Vagina (tissue), 2 donors: ENCODE measurements at places on chromosomes 2 and 18. TPM values are rescaled to one million over a fixed set of nuclear protein-coding genes. Genes with fewer than 3 reads are reported as not detected.

- H3K4me1 ChIP-seq = peaks cover 34% of the 10 kb centered on the region
- H3K27me3 ChIP-seq = no peaks in the 10 kb centered on the region
- peak overlapping the region; percentile 76 for H3K27ac ChIP-seq
- H3K36me3 ChIP-seq = peaks cover 21% of the 10 kb centered on the region
Measured at GRCh38 chr2:101832114-101832513, 134.6 kb downstream of the MAP4K4 start.

Gene ABCA12
- 17.2 TPM for total RNA-seq

GRCh38 chr2:15867194-15868171, 72.9 kb upstream of the MYCN start:
- H3K27me3 ChIP-seq = no peaks in the 10 kb centered on the region
- no peaks in the 10 kb centered on the region for H3K36me3 ChIP-seq
- no peaks in the 10 kb centered on the region for H3K4me1 ChIP-seq

DNA sequence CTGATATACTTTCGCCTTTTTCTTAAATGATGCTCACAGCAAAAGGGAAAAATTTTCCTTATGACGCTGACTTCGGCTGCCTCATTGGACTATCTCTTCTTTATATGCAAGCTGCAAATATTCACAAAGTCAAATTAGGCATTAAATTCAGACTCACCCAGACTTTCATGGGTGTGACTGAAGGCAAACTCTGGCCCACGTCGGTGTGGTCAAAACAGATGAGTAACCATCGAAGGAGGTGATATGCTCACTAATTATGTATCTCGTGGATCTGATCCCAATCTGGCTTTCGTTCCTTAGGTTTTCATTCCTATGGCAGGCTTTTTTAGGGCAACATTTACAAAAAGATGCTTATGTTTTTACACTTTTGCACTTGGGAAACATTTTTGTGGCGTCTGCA, 36.6 kb downstream of the FAM124B start:
- H3K4me1 ChIP-seq = no peaks in the 10 kb centered on the region
- H3K36me3 ChIP-seq = no peaks in the 10 kb centered on the region
- DNase-seq = no peak
- no peak overlapping the region for H3K27ac ChIP-seq

GRCh38 chr2:69594341-69594740, 49.2 kb downstream of the AAK1 start:
- no peak overlapping the region for H3K4me3 ChIP-seq
- no peaks in the 10 kb centered on the region for H3K27me3 ChIP-seq
- H3K4me1 ChIP-seq = peaks cover 11% of the 10 kb centered on the region
- no peak overlapping the region for H3K27ac ChIP-seq
- no peaks in the 10 kb centered on the region for H3K36me3 ChIP-seq

DNA sequence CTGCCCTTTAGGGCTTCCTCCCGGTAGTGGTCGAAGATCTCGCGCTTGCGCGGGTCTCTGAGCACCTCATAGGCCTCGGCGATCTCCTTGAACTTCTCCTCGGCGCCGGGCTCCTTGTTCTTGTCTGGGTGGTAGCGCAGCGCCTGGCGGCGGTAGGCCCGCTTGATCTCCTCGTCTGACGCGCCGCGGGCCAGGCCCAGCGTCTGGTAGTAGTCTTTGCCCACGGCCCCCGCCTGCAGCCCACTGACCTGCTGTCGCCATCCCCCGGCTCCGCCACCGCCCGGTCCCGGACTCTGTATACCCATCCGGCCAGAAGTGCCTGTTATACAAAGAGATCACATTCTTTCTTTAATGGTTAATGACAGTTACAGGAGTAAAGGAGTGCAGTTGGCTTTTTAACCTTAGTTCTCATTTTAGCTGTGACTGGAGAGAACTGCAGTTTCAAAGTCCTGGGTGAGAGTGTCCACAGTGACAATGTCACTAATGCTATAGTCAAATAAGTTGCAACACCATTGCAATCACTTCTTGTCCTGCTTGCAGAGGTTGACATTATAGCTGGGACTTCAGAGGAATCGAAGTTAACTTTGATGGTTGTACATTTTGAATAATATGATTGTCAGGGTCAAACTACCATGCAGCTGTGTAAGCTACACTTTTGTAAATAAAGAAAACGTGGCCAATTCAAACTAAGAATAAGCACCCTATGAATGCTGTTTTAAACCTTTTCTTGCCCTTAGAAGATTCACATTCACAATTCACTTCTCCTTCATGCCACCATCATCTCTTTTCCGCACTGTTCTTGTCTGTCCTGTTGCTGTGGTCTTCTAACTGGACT, 35.3 kb upstream of the CAVIN2 start:
- H3K36me3 ChIP-seq = no peaks in the 10 kb centered on the region
- no peaks in the 10 kb centered on the region for H3K27me3 ChIP-seq

Gene DARS1
- 63.1 TPM for total RNA-seq

Gene CHRND
- not detected for total RNA-seq

DNA sequence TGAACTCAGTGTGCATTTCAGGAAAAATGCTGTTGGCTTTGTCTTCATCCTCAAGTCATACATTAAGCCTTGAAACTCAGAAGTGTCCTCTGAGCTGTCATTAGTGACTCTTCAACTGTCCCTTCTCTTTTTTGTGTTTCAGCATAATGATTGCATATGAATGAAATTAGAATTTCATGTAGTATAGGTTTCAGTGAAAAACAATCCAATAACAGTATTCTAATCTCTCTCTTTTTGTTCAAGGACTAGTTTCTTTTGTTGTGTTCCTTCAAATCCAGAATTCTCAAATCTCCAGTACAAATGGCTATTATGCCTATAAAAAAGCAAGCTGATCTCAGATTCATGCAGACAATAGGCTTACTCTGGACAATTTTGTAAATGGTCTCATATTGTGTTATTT, 133.5 kb downstream of the QPCT start:
- H3K4me1 ChIP-seq = peaks cover 9% of the 10 kb centered on the region
- H3K36me3 ChIP-seq = no peaks in the 10 kb centered on the region
- H3K27ac ChIP-seq = no peak overlapping the region
- H3K27me3 ChIP-seq = no peaks in the 10 kb centered on the region

Gene SULT6B1
- total RNA-seq = not detected

GRCh38 chr2:79585701-79586433, 73.0 kb downstream of the CTNNA2 start:
- H3K36me3 ChIP-seq = no peaks in the 10 kb centered on the region
- H3K4me1 ChIP-seq = no peaks in the 10 kb centered on the region
- DNase-seq = no peak
- no peaks in the 10 kb centered on the region for H3K27me3 ChIP-seq
- H3K4me3 ChIP-seq = no peak overlapping the region

Gene EHD3
- total RNA-seq = 10.3 TPM

DNA sequence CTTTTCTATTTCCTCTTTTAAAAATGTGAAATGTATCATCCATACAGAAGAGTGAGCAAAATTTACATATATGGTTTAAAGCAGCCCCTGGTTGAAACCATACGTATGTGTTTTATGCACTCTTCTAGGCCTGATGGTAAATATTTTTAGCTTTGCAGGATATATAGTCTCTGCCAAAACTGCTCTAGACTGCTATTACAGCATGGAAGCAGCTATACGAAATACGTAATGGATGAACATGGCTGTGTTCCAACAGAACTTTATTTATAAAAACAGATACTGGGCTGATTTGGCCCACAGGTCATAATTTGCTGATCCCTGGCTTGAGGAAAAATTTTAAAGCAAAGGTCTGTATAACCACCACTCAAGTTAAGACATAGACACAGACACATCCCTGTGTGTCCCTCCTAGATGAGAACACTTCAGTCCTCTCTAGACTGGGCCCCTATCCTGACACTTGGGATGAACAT, 42.5 kb upstream of the ATP8B1 start:
- H3K4me3 ChIP-seq = no peak overlapping the region
- no peak overlapping the region for H3K27ac ChIP-seq
- H3K27me3 ChIP-seq = no peaks in the 10 kb centered on the region
- no peaks in the 10 kb centered on the region for H3K36me3 ChIP-seq
- no peaks in the 10 kb centered on the region for H3K4me1 ChIP-seq

DNA sequence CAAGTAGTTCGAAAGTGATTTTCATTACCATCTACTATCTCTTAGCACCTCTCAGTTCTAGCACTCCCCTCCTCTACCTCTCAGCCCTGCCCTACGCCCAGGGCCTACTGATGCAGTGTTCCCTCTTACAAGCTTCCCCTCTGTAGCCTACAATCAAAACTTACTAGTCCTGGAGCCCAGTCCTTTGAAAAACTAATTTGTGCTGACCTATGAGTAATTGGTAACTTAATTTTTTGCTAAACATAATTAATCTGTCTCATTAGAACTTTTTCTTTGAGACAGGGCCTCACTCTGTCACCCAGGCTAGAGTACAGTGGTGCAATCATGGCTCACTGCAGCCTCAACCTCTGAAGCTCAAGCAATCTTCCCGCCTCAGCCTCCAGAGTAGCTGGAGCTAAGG, 44.9 kb downstream of the MREG start:
- H3K4me3 ChIP-seq = no peak overlapping the region
- no peak overlapping the region for H3K27ac ChIP-seq
- no peaks in the 10 kb centered on the region for H3K36me3 ChIP-seq
- no peaks in the 10 kb centered on the region for H3K27me3 ChIP-seq
- H3K4me1 ChIP-seq = peaks cover 5% of the 10 kb centered on the region

Gene GNAL
- 23.3 TPM for total RNA-seq

GRCh38 chr2:97808816-97809215, 95.4 kb downstream of the ZAP70 start:
- no peak for DNase-seq
- no peaks in the 10 kb centered on the region for H3K27me3 ChIP-seq
- no peaks in the 10 kb centered on the region for H3K4me1 ChIP-seq
- no peaks in the 10 kb centered on the region for H3K36me3 ChIP-seq

Gene SLC5A7
- total RNA-seq = 1.7 TPM

Gene NRP2
- total RNA-seq = 65.6 TPM
